ENCODE measurements at places on chromosomes 4 and X. TPM values are rescaled to one million over a fixed set of nuclear protein-coding genes. Genes with fewer than 3 reads are reported as not detected.

The ETNPPL gene
- not detected for total RNA-seq

The KIT gene
- 0.22 TPM for total RNA-seq

GRCh38 chr4:24482871-24483270 lies 101.5 kb downstream of the DHX15 start:
- no peak for DNase-seq

GRCh38 chr4:52755426-52755825 lies 4.2 kb upstream of the ERVMER34-1 start:
- DNase-seq: no peak

DNA sequence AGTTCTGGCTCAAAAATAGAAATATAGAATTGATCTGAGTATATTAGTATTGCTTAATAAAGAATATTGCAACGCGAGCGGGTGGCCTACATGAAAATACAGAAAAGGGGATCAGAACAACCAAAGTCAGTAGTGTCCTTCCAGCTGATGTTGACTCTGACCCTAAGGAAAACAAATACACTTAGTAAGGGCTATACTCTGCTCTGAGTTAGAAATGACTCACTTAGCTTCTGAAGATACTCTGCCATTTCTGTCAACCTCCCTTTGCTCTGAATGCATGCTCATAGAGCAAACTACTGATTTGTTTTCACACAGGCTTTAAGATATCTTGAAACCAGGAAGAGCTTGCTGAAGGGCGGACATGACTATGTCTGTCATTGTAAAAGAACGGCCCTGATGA lies 22.6 kb upstream of the NMU start:
- no peak for DNase-seq
